ENCODE measurements at places on chromosomes 11 and 22.

DNA sequence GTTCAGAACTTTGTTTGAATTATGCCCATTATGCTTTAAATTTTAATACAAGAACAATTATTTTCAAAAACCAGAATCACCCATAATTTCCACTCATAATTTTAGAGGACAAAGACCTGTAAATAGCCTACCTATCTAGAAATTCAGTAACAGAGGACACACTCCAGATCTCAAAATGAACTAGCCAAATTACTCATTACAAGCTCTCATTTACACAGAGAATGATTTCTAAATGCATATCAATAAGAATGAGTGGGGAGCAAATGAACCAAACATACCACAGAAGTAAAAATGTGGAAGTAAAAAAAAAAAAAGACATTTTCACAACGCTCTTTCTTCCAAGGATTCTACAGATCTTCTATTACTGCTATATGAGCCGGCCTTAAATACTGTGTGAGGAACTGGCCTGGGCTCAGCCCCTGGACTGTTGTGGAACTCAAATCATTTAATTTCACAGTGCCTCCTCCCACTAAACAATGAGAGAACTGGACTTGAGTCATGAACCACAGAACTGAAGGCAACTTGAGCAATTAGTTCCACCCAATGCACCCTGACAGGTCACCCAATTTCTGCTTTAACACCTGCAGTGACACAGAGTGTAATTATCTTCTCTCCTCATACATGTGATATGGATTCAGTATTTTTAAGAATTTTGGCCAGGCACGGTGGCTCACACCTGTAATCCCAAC is 8.0 kb downstream of the MRTFA start:
- DNase-seq: no peak

DNA sequence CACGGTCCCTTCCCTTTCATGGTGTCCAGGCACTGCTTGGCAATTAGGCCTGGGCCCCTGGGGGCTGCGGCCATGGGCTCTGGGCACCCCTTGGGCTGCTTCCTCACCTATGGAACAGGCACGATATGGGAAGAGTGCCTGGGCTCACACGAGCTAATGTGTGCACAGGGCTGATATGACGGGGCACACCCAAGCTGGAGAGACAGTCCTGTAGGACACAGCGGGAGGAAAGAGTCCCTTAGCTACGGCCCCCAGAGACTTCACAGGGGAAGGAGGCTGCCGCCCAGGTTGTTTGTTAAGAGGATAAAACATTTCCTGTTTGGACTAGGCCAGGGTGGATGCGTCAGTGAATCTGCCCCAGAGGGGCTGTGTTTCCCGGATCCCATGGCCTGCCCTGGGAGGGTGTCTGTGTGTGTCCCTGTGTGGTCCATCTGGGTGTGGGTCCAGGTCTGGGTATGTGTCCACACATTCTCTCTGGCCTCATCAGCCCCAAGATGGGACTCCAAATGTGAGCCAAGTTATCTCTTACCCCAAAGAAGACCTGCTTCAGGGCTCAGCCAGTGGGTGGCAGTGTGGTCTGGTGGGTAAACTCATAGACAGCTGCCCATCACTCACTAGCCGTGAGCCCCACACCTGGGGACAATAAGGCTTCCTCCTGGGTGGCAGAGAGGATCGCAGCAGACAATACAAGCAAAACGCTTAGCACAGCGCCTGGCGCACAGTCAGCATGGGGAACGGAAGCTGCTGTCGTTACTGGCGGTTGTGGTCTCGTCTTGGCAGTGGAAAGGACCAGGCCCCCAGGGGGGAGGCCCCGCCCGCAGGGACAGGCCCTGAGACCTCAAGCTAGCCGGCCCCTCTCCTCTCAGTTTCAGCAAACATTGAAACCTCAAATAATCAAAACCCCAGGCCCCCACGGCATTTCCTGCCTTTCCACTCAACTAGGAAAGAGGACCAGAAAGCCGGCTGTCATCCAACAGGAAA is 3.2 kb upstream of the EMID1 start:
- DNase-seq: peak; percentile 10

GRCh38 chr22:36442506-36443197 is 38.8 kb downstream of the TXN2 start:
- no peak for DNase-seq

- no peak for DNase-seq
Observed at GRCh38 chr22:16963189-16963945, 44.7 kb downstream of the GAB4 start.

GRCh38 chr11:8222820-8223512 is 40.7 kb downstream of the LMO1 start:
- no peak for DNase-seq

Measured in stimulated activated CD8-positive, alpha-beta memory T cell treated with anti-CD3 and anti-CD28 coated beads, Interleukin-7, amount 100 ng/mL, for 1 hour (primary cell).